Stimulated activated CD8-positive, alpha-beta memory T cell treated with anti-CD3 and anti-CD28 coated beads, Interleukin-4, amount 100 ng/mL, for 1 hour (primary cell): ENCODE measurements at places on chromosomes 7 and 10.

DNA sequence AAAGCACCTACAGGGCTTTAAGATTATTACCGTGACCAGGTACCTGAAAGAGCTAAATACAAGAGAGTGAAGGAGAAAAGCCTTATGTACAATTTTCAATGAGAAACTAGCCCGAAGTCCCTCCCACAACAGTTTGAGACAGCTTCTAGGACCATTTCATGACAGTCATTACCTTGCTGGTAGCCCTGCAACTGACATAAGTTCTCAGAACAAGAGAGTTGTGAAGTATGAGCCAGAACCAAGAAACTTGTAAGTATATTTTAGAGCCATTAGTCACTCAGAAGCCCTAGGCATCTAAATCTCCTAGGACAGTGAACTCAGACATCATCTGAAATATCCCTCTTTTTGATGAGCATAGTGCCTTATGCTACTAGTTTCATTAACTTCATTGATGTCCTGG, 792.1 kb downstream of the GRM8 start:
- no peak for DNase-seq

DNA sequence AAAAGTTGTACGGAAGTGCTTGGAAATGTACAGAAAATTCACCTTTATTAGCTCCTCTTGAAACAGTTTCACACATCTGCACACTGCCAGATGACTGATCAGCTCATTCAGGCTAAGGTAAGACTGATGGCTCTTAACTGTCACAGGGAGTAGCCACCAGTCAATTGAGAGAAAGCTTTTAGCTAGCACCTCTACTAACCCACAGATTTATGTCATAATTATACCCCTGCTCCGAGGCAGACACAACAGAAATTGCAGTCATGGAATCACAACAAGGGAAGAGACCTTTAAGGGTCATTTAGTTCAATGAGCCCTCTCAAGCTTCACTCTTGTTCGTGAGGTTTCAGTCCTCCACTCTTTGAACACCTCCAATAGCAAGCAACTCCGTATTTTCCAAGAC, 235.4 kb downstream of the TRIL start:
- no peak for DNase-seq

- DNase-seq = no peak
These were observed 7.1 kb downstream of the GUSB start for GRCh38 chr7:65974876-65975275.

DNA sequence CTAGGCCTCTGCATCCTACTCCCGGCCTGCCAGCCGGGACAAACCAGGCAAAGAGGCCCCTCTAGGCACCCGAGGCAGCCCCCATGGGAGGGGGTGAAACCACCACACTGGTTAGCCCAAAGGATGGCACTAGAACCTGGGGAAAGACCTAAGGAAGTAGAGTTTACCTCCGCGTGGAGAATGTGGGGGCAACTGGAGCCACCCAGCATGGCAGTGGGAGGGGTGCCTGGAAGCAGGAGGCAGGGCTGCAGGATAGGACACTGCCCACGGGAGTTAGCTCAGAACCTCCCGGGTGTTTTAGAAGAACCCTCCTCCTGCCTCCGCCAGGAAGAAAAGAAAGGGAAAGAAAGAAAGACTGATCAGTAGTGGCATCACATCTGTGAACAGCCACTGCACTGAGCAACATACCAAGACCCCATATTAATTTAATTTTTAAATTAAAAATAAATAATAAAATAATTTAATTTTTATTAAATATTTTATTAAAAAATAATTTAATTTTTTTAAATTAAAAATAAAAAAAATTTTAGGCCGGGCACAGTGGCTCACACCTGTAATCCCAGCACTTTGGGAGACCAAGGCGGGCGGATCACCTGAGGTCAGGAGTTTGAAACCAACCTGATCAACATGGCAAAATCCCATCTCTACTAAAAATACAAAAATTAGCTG, 11.2 kb downstream of the AIFM2 start:
- no peak for DNase-seq

DNA sequence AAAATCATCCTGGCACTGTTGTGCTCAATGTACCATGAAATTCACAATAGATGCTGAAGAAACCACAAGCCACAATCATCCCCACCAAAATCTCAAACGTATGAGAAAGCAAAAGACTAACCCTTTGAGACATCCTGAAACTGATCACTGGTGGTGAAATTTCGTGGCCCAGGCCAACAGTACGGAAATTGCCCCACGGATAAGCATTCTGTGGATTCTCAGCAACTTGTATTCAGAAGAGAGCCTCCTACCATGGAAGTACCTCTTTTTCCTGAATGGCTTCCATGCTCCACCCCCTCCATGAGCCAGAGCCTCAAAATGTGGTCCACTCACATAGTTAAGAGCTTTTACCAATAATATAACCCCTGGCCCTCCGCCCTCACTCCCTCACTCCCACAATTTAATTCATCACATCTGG, 163.9 kb upstream of the AUTS2 start:
- DNase-seq = no peak

DNA sequence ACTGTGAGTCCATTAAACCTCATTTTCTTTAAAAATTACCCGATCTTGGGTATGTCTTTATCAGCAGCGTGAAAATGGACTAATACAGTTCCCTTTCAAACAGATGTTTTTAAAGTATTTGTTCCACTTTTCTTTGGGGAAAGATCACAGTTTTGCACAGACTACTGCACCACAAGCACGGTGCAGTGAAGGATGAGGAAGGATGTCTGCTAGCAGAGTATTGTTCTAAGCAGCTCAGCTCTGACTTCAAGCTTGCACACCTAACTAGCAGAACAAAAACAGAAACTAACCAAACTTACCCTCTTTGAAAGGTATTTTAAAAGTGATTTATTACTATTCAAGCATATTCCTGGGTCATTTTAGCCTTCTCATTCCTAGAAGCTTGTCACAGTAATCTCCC, 20.0 kb downstream of the THNSL1 start:
- no peak for DNase-seq

DNA sequence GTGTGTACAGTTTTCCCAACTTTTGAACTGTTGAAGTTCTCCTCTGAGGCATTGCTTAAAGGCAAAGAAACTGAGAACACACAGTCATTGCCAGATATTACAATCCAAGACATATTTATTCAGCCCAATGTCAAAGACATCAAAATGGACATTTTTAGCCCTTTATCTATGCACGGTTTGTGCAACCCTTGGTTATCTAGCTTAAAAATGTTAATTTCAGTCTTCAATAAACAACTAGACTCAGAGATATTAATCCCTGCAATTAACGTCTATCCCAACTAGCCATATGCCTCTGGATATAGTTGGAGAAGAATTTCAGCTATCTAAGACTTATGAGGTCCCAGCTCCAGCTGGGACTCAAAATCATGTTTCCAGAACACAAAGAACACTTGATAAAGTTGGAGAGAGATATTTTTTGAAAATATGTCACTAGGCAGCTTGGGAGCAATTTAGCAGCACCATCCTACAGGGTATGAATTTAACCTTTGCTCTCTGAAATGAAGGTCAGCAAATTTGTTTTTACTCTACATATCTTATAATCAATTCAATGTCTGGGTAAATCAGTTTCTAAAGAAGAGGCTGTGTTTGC, 357.0 kb downstream of the RNLS start:
- no peak for DNase-seq

GRCh38 chr7:42097752-42098151, 139.3 kb downstream of the GLI3 start:
- no peak for DNase-seq

DNA sequence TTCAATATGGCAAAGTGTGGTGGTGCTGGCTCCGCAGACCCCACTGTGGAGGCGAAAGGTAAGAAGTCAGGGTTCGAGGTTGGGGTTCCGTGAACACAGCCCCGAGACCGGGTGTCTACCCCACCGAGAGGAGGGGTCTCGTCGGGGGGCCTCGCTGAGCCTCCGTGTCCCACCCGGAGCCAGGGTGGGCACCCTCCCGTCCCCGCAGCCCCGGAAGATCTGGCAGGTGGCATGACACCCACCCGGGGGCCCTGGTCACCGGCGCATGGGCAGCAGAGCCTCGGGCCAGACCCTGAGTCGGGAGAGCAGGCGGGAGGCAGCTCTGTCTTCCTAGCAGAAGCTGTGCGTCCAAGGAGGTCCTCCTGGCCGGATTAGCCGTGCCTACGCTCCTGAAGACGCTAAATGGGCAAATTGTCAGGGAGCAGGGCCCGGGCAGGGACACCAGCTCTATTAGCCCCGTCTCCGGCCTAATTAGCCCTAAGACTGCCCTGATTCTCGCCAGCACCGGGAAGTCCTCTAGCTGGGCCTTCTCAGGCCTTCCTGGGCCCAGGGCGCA, 56.4 kb downstream of the UNCX start:
- no peak for DNase-seq

GRCh38 chr7:15016766-15017165, 114.2 kb upstream of the DGKB start:
- DNase-seq = no peak

DNA sequence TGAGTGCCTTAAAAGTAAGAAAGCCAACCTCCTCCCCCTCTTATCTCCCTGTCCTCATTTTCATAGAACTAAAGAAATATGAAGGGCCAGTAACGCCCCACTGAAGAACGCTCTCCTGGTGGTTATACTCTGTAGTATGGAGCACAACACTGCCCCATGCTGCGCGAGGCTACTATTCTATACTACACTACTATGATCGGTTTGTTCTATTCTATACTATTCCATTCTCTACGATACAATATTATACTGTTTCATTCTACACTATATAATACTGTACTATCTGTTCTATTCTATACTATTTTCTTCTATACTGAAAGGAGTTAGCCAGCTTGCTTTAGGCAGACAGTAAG, 34.8 kb downstream of the DIP2C start:
- DNase-seq = no peak

DNA sequence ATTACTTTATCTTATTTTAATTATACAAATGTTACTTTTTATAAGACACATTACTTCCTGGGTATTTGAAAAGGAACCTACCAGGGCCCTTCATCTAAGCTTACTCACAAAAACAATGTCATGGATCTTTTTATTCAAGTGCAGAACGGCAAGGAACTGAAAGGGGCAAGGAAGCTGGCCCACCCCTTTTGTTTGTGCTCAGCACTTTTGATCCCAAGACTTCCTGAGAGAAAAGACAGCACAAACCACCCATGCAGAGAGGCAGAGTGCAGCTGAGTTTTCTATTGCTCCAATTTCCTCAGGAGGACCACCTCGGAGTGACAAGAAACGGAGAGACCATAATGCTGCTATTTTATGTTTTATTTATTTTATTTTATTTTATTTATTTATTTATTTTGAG, 232.0 kb upstream of the NRP1 start:
- no peak for DNase-seq

GRCh38 chr10:109474812-109475211, 448.5 kb downstream of the XPNPEP1 start:
- DNase-seq = no peak

DNA sequence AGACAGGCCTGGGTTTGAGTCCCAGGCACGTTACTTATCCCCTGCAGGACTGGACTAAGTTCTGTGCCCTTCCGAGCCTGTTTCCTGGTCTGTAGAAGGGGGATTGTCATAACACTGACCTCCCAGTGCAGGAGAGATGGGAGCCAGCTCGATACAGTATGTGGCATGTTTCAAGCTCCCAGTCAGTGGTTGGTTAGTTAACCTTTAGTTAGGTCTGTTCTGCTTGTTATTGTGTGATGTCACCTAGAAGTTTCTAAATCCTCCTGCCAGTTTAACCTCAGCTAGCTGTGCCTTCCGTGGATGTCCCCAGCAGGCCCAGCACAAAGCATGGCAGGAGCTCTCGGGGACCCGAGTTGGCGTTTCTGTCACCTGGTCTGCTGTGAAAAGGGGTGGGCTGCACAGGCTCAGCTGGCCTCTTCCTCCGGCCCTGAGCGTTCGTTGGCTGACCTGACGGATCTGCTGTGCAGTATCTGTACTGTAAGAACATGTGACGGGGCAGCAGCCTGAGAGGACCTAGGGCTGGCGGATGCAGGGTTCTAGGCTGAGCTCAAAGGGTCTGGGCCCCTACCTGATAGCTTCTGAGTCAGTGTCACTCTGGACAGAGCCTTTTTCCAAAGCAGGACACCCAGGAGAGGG, 53.0 kb downstream of the SPOCK2 start:
- DNase-seq = no peak

DNA sequence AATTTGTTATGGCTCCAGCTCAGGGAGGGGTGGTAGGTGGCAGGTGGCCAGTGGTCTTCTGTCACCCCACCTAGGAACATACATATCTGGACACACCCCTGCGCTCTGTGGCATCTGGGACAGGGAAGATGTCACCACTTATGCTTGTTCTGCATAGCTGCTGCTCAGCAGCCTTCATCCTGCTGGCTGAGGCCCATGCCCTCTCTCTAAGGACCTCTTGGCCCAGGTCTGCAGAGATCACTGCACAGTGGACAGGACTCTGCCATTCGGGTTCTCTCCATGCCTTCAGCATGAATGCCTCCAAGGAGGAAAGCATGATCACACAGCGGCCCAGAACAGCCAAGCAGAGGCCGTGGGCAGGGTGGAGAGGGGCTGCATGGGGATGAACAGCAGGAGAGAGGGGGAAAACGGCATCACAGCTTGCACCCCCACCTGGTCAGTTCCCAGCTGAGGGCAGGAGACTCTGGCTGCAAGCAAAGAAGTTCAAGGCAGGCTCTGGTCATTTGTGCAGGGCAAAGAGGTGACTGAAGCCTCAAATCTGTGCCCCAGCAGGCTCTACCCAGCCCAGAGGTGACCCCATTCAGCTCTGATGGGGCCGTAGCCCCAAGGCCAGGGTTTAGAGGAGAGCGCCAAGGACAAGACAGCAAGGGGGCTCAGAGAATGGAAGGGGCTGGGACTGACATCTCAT, 47.8 kb upstream of the GDF10 start:
- DNase-seq = no peak

DNA sequence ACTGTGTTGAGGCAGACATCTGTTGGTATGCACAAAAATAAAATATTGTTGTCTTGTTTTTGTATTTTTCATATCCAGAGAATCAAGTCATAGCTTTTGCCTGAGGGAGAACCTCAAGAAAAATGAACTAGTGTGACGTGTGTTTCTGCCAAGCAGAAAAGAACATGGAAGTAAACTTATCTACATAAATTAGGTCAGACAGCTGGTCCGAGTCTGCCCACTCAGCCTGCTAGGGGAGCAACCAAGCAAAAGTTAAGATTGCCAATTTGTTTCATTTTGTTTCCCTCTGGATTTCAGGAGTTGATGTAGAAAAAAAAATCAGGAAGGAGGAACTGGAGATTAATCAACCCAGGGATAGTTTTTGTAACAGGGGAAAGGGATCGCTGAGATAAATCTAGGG, 572.4 kb upstream of the LRRTM3 start:
- DNase-seq = no peak

DNA sequence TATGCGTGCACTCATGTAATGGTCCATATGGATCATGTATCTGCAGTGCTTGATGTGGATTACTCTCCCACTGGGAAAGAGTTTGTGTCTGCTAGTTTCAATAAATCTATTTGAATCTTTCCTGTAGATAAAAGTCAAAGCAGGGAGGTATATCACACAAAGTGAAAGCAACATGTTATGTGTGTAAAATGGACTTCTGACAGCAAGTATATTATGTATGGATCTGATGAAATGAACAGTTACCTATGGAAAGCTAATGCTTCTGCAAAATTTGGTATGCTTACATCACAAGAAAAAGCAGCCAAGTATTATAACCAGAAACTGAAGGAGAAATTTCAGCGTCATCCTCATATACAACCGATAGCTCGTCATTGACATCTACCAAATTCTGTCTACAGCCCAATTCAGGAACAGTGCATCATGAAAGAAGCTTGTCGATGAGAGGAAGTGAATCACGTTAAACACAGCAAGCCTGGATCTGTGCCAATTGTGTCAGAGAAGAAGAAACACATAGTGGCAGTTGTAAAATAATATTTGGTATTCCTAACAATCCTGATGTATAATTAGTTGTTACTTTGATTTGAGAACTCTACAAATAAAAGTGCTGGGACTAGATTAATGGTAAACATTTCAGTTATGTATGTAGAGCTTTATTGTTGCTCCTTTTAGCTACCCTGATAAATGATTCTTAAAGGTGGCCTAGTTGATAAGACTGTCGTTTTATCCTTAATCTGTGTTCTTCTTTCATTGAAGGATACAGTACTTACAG, 14.2 kb upstream of the SYPL1 start:
- DNase-seq = peak; percentile 9
